ENCODE measurements at places on chromosomes 13 and 19. TPM values are rescaled to one million over a fixed set of nuclear protein-coding genes. Genes with fewer than 3 reads are reported as not detected.
A peak's percentile ranks its signal among the peaks of the same experiment; 100 is the strongest.

- no peak for DNase-seq
These were observed 34.6 kb upstream of the OLFM4 start for GRCh38 chr13:52994051-52994450.

DNA sequence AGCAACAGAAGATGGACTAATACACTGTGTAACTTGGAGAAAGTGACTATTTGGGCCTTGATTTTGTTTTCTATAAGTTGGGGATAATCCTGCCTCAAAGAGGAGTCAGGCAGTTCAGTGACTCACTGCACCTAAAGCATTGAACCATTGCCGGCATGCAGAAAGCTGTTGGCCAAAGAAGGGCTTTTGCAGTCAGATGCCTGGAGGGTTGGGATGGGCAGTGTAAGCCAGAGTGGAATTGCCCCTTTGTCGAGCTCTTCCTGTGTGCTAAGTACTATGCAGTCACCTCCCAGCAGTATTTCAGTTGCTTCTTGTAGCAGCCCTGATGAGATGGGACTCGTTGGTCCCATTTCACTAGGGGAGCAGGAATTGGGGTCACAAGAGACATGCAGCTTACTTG is 11.1 kb downstream of the ZNF473 start:
- no peak for DNase-seq

- DNase-seq, result no peak
These were observed 59.1 kb downstream of the DOCK9 start for GRCh38 chr13:98918771-98919170.

DNA sequence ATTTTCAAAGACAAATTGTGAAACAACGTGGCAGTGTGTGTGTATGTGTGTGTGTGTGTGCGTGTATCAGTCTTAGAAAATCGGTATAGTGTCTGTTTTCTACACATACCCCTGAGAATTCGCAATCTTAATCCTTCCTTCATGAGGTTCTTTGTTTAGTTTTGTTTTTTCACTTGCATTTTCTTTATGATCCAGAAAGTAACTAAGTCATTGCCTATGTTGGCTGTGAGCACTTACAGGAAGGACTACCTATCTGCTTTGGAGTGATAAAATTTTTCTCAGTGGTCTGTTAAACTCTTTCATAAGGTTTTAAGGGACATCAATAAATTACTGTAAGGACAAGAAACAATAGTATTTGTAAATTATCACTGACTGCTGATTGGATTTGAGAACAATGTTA is 1587.1 kb downstream of the PCDH9 start:
- DNase-seq, result no peak

GRCh38 chr19:7921302-7921966 is 1.3 kb downstream of the SNAPC2 start:
- no peak for DNase-seq

GRCh38 chr19:52094526-52095130 is 937 bp downstream of the ZNF841 start:
- DNase-seq, result no peak

DNA sequence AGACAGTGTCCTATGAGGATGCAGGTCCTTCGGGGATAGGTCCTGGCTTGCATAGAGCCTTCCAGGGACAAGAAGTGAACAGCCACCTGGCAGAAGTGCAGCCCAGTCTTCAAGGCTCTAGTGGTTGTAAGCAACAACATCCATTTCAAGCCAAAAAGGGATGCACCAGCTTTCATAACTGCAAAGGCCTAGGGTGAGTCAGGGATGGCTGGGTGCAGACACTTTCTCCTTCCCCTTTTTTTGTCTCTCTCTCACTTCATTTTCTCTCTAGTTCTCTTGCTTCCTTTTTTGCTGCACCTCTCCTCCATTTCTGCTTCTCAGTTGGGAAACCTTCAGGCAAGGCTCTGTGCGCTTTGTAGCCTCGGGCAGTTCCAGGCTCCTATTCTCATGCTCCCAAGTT is 196.2 kb upstream of the ZNF536 start:
- no peak for DNase-seq

- no peak for DNase-seq
These were observed 27.3 kb upstream of the IL17D start for GRCh38 chr13:20676213-20676612.

GRCh38 chr13:45119469-45119990 is 780 bp upstream of the GTF2F2 start:
- peak; percentile 66 for DNase-seq

- DNase-seq, result peak; percentile 47
These were observed 1.4 kb downstream of the STK11 start for GRCh38 chr19:1206864-1207450.

FSD1 gene
- 30.6 TPM for total RNA-seq

DOHH gene
- 13.3 TPM for total RNA-seq

SMIM24 gene
- total RNA-seq, result 1.1 TPM

NCAN gene
- 0.05 TPM for total RNA-seq

ALOX5AP gene
- total RNA-seq, result 220 TPM

SEMA6B gene
- not detected for total RNA-seq

Data from activated CD8-positive, alpha-beta memory T cell treated with anti-CD3 and anti-CD28 coated beads, Interleukin-2, amount 10 ng/mL, durations not matched to agents 7 days and 5 days (primary cell).